NCI-H2029 (cell line): ENCODE measurements at places on chromosomes 7 and 10.

DNA sequence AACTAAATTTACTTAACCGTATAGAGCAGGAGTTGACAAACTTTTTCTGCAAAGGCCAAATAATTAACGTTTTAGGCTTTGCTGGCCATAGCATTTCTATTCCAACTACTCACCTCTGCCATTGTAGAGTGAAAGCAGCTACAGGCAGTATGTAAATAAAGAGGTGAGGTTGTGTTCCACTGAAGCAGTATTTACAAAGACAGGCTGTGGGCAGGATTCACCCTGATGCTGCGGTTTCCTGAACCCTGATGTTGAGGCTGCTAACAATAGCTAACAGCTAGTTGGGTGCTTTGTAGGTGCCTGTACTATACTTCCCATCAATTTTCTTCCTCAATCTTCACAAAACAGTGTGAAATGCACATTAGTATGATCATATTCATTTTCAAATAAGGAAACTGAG is 47.0 kb upstream of the LAMB1 start:
- DNase-seq = no peak

DNA sequence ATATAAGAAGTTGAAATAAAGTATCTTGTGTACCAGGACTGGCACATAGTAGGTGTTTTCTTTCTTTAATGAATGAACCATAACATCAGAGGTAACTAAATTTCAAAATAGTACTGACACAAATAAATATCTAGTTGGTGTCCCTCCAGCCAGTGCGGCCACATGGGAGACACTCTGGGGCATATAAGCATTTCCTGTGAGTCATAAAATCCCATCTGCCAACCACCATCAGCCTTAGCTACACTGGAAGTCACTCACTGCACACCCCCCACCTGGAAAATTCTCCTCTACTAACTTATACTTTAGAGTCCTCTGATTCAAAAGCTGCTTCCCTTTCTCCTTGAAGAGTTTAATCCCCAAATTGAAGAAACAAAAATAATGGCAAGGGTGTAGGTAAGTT is 32.5 kb downstream of the DYDC1 start:
- DNase-seq = no peak

GRCh38 chr7:92766461-92767003 is 69.8 kb downstream of the CDK6 start:
- DNase-seq = no peak

GRCh38 chr7:30965372-30965771 is 1.6 kb downstream of the GHRHR start:
- DNase-seq = no peak

DNA sequence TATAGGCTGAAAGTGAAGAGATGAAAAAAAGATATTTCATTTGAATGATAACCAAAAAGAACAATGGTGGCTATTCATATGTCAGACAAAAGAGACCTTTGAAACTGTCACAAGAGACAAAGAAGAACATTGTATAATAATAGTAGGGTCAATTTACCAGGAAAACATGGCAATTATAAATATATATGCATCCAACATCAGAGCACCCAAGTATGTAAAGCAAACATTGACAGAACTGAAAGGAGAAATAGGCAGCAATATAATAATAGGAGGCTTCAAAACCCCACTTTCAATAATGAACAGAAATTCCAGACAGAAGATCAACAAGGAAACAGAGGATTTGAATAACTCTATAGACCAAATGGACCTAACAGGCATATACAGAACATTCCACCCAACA is 876.2 kb downstream of the GRID1 start:
- DNase-seq = no peak

DNA sequence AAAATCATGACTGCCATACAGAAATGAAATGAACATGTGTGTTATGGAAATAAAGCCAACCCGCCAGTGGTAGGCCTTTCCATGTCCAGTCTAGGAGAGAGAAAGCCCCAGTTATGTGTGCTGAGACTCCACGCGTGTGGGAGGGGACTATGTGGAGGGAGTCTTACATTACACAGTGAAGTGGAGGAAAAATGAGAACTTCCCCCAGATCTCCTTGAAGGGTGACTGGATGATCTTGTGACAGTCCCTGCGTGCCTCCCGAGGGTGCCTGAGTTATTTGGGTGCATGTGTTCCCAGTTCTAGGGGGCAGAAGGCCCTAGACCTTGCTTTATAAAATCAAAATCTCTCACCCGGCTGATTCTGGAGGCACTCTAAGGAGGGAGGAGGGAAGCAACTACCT is 24.2 kb downstream of the UPP1 start:
- DNase-seq = no peak

DNA sequence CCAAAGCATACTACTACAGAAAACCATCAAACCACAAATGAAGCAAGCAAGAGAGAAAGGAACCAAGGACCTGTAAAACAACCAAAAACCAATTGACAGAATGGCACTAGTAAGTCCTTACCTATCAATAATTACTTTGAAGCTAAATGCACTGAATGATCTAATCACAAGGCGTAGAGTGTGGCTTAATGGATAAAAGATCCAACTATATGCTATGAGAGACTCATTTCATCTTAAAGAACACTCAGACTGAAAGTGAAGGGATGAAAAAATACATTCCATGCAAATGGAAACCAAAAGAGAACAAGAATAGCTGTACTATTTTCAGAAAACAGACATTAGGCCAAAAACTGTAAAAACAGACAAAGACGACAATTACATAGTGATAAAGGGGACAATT is 70.7 kb downstream of the CRPPA start:
- DNase-seq = no peak

DNA sequence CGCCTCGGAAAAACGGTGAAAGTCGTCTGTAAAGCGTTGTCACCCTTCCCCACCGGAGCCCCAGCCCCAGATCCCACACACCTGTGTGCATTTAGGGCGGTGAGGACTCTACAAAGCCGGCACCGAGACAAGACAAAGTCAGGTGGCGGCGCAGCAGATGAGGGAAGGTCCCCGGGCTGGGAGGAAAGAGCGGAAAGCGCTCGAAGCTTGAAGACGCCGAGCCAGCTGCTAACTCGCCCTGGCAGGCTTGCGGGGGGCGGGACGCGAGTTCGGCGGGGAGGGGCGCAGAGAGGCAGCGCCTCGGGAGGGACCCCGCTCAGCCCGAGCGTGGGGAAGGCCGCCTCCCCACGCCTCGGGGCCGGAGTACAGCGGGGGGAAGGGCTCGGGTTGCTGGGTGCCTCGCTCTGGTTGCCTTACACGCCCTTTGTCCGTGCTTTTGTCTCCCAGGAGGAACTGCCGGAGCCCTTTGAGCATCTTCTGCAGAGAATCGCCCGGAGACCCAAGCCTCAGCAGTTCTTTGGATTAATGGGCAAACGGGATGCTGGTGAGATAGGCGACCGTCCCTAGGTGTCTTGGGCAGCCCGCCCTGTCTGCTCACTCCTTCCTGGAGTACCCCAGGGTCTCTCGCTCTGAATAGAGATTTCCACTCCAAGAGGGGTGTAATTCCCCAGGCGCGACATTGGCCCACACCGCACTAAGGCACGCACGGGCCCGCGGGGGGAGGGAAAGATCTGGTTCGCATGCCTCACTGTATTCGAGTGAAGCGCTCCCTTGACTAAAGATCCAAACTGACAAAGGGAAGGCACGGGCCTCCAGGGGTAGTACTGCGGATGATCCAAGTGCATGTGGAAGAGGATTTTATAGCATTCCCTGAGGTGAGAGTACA is 1.6 kb downstream of the TAC1 start:
- DNase-seq = no peak

- DNase-seq = no peak
Observed at GRCh38 chr10:79079490-79080355, 11.0 kb downstream of the ZMIZ1 start.

DNA sequence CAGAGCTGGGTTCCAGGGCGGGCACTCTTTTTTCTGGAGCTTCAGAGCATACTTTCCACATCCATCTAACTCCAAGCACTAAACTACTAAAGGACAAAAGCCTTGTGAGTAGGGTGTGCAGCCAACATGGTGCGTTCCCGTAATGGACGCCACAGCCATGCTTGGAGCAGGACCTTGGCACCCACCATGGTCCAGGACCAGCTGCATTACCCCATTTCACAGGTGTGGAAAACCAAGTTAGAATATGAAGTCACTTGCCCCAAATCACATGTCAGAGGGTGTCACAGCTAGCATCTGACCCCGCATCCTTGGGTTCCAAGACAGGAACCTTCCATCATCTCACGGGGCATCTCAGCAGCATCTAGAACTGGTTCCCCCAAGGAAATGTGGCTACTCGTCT is 112.4 kb downstream of the SMURF1 start:
- no peak for DNase-seq

DNA sequence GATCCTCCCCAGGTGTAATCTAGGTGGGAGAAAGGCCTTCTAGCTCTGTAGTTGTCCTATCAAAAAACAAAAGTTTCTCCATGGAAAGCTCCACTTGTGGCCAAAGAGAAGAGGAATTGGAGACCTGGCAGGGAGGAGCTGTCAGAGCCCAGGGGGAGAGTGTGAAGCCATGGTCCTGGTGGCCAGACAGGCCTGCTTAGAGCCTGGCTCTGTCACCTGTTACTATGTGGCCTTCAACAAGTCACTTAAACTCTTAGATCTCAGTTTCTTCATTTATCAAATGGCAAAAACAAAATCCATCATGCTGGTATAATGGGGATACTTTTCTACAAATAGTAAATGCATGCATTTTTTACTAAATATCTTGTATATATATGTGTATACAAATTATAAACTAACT is 59.0 kb upstream of the NFE2L3 start:
- no peak for DNase-seq

DNA sequence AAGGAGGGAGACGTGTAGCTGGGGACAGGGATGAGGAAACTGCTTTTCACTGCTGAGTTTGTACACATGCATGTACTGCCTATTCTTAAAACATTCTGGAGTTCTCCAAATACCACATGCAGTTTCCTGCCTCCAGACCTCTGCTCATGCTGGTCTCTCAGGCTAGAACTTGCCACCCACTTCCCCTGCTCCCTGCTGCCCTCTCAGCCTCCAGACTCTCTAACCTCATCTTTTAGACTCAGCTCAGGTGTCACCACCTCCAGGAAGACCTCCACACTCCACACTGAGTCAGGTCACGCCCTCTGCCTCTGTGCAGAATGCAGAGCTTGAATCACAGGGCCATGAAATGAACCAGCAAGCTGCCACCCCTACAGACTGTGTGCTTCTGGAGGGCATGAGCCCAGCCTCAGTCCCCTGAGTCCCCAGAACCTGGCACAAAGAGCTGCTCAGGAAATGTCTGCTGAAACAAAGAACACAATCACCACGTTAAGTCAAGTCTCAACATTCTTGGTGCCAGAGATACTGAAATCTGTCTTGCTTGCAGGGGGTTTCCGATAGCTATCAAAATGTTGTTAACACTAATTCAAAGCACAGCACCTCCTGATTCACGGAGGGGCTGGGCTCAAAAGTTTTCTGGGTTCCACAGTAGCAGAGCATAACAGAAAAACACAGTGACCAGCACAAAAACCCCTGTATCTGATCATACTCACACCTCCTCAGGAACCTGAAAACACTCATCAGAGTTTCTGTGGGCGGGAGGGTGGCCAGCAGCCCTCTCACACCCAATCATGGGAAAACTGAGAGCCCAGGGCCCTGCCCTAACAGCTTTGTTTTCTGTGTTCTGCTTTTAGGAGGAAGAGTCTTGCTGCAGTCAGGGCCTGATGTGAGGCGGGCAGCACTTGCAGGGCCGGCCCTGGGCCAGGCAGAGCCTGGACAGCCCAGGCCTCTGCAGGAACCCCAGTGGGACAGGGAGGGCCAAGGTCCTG is 21.1 kb downstream of the FAM53B start:
- no peak for DNase-seq

- no peak for DNase-seq
Observed at GRCh38 chr7:88111954-88112471, 107.8 kb downstream of the SRI start.

GRCh38 chr7:46534664-46535588 is 613.9 kb upstream of the IGFBP3 start:
- no peak for DNase-seq

DNA sequence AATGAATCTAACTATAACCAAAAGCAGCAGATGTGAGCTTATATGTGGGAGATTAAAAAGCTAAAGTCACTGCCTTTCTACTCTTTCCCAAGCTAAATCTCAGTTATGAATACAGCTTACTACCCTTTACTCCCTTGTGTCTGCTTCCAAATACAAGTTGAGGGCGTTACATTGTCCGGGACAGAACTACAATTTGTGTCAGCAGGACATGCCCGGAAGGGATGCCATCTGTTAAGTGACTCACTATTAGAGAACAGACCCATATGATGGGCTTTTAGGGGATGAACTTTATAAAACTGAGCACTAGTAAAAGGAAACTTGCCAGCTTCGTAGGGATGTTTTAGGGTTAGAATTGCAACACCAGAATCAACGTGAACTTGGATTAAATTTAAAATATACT is 299.7 kb upstream of the CSTF2T start:
- no peak for DNase-seq

DNA sequence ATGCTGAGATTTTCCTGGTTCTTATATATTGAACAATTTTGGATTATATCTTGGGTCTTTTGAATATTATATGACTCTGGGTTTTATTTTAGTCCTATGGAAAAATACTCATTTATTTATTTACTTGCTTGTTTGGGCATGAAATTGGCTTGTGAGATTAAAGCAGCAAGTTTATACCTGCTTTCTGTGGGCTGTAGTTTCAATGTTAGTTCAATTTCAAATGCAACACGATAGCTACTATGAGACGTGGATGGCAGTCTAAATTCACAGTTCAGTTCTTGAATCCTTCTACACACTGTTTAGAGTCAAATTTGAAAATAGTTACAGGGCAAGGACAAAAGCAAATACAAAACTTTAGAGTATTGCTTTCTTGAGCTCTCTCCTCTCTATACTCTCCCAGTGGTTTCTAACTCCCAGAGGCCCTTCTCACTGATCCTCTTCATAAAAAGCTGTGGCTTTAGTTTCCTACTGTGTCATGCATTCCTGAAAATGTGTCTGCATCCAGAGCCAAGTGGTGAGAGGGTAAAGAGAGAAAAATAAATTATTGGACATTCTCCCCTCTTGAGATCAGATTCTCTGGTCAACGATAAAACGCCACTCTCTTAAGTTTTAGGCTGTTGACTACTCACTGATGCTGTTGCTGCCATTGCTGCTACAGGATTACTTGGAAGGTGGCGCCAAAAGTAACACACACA is 34.4 kb downstream of the POLR1F start:
- DNase-seq = no peak

- DNase-seq = no peak
Observed at GRCh38 chr7:54278847-54279246, 263.3 kb upstream of the VSTM2A start.
